ENCODE measurements at places on chromosomes 1 and 21.
A peak's percentile ranks its signal among the peaks of the same experiment; 100 is the strongest.

DNA sequence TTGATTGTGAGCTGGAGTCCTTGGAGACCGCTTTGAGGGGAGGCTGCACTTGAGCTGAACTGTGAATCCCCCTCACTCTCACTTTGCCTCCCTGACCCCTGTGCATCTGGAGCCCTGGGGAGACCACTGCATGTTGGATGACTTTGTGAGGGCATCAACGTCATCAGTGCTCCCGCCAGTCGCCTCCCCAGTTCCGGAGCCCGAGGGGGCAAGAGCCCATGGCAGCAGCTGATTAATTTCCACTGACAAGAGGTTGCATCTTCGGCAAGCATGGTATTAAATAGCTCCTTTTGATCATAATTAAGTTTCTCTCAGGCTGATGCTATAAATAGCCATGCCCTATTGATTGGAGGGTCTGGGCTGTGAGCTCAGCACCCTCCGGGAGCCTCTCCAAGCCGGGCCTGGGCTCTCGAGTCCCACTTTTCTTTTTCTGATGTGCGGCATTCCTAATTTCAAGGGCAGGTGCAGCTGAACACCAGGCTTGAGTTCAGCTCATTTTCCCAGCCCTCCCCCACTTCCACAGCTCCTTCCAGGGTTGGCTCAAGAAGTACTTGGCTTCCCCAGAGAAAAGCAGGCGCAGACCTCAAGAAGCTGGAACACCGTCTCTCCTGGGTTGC, 33.2 kb downstream of the KCND3 start:
- no peak for DNase-seq

DNA sequence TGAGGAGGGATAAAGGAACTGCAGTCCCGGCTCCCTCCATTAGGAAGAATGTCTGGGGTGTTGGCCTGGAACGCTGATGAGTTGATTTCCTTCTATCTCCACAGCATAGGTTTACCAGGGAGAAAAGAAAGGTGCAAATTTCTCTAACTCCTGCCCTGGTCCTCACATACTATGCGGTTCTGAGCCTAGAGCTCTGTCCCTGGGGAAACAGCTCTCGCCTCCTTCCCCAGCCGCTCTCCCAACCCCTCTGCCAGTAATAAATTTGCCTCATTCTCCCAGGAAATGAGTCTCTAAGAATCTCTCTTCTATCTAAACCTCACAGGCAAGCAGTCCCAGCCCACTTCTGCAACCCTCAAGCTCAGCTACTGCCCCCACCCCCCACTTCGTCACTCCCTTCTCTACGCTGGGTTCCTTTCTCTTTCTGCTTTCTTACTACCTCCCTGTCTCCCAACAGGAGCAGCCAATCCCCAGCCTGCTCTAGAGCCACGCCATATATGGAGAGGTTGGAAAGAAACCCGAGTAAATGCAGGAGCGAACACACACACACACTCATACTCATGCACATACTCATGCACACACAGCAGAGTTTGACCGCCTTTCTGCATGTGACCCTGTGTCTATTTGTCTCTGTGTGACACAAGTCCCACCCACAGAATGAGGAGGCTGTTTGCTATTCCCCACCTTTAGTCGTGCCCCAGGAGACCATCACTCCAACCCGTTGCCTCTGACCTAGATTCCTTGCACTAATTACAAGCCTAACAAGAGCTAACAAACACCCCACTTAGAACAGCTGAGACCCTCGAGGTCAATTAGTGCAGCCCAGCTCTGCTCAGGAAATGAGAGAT, 13.4 kb downstream of the PLEKHO1 start:
- DNase-seq = peak; percentile 89

DNA sequence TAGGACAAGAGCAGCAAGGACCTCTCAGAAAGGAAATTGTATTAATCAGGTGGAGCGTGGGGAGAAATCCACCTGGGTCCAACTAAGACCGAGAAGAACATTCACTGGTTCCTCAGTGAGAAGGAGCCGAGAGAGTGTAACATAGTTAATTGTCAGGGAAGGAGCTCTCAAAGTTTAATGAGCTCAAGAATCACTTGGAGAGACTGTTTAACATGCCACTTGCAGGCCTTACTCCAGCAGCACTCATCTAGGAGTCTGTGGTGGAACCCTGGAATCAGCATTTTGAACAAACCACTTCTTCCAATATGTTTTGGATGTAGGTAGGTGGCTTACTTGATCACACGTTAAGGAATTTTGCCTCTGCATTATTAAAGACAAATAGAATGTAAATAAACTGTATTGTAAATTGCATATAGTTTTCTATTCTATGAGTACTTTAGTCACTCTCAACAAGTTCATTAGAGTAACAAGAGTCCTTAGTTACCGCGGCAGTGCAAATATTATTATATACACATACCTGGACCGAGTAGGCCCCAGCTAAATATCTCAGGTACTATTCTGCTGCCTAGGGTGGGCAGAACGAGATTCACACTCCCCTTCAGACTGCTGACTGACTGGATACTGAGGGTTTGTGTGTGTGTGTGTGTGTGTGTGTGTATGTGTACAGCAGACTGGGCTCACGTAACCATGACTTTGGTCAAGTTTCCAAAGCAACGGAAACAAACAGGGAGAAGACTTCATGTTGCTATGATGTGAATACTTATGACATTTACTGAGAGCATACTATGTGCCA, 203.2 kb upstream of the USP24 start:
- no peak for DNase-seq

DNA sequence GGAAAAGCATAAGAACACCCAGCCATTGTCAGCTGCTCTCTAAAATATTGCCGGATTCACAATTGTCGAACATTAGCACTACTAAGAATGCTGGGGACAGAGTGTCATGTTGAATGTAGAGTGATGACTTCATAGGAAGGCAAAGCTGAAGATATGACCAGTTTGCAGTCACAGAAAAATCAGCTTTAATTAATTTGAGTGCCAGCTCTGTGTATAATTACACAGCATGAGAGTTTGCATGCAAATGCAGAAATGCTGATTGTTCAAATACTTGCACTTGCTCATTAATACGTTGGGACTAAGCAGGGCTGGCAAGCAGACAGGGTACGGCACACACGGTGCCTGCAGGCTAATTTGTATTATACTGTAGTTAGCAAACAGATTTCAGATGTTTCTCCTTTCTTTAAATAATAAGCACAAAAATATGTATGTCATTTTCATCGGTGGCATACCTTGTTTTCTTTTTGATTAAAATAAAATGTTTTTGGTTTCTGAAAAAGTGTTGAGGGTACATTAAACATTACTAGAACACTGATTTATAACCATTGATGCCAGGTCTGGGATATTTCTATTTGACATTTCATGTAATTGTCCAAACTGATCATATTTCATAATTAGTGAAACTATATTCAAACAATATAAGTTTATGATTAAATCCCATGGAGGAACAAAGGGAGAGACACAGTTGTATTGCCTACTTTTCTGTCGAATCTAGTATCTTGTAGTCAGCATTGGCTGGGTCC, 99.8 kb upstream of the ADGRL2 start:
- DNase-seq = no peak

DNA sequence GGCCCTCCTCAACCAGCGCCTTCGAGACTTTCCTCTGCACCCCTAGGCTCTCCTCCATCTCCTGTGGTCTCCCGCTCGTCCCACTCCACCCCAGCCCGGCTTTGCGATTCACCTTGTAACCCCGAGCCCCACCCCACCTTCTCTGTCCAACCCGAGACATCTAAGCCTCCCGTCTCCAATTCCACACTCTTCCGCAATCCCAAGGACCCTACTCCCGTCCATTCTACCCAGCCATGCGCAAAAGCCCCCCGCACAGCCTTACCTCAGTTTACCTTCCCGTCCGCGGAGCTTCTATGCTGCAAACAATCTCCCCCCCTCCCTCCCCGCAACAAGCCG, 174 bp downstream of the SH3BP5L start:
- no peak for DNase-seq

DNA sequence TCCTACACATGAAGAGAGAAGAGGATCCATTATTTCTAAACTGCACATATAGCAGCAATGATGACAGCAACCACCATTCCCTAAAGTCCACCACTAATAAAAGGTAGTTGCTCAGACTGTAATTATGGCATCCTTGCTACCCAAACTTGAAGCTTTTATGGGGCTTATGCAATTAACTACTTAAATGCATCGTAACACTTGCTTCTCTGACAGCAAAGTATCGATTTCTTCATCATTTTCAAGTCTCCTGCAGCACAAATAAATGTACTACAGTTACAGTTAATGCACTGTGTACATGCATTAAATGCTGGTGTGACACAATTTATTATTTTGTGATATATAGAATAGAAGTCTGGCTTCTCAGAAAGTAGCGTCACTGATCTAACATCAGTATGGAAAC, 241.7 kb downstream of the USH2A start:
- no peak for DNase-seq

DNA sequence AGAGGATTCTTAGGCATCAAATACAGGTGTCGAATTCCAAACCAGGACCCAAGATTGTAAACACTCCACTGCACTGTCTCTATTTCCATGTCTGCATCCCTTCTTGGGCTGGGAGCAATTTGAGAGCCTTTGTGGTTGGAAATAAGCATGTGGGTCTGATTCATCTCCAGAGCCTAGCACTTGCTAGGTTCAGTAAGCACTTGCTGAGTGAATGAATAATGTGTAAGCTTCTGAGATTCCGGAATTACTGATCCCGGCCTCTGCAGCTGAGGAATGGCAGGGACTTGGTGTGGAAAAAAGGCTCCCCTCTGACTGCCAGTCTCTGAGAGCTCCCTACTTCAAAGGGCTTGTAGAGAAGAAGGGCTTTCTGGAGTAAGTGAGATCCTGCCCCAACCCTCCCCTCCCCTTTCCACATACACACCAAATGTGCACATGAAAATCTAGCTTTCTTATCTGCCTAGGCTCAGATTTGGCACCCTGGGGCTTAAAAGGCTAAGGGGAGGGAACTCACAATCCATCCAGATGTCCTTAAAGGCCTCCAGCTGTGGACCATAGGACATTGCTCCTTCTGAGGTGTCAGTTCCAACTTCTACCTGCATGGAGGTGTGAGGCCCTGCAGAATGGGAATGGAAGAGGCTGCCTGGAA, 39.6 kb upstream of the TRABD2B start:
- no peak for DNase-seq

- DNase-seq = no peak
Observed at GRCh38 chr1:243503155-243503554, 247.3 kb downstream of the SDCCAG8 start.

- no peak for DNase-seq
Observed at GRCh38 chr1:167776616-167777268, 55.0 kb downstream of the MPZL1 start.

DNA sequence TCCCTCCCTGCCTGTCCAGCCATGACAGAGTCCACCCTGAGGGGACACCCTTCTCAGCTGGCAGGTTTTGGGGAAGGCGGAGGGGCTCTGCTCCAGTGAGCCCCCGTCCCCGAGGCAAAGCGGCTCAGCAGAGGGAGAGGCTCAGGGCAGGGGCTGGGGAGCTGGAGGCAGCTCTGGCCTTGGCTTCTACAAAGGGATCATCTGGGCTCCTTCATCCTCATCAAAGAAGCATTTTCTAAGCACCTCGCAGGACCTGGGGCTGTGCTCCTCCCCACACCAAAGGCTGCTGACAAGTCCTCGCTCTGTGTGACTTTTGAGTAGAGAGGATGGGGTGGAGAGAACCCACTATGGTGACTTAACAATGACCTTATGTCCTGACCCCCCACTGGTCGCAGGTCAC, 21.0 kb upstream of the CLSTN1 start:
- DNase-seq = no peak

DNA sequence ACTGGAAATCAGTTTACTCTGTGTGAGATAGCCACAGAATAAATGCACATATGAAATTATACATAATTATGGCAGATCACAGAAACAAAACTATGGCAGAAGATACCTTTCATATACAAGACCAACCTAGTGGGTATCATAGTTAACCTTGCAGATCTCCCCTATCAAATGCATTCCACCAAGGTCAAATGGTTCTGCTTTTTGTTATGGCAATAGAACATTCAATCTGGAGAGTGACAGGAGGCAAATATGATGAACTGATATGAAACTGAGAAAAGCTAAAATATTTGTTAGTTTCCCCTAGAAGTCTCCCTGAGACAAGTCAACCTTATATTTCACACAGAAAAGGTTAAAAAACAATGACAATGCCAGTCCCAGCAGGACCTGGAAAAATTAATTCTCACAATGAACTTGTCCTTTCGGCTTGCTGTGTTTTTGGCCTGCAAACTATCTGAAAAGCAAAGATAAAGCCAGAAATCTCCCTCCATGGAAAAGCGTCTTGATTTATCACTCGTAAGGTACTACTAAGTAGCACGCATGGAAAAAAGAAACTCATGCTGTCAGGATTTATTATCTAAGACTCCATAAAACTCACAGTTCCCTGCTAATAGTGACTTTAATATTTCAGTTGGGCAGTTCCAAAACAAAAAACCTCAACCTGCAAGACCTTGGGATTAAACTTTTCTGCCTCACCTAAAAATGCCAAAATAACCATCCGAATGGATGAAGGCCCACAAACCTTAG, 174.3 kb downstream of the TGFBR3 start:
- DNase-seq = no peak

GRCh38 chr1:100187912-100188311, 9.9 kb upstream of the LRRC39 start:
- peak; percentile 54 for DNase-seq

DNA sequence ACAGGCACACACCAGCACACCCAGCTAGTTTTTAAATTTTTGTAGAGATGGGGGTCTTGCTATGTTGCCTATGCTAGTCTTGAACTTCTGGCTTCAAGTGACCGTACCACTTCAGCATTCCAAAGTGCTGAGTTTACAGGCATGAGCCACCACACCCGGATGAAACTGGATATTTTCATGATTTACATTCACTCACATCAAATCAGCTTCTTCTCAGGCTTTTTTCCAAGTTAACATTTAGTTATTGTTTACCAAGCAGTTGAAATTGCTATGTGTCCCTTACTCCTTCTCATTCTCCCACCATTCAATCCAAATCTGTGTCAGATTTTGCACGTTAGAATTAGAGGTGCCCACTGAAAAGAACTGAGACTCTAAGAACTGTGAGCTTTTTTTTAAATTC, 18.4 kb downstream of the RIT1 start:
- no peak for DNase-seq

GRCh38 chr1:226268421-226269124, 40.4 kb downstream of the LIN9 start:
- no peak for DNase-seq

DNA sequence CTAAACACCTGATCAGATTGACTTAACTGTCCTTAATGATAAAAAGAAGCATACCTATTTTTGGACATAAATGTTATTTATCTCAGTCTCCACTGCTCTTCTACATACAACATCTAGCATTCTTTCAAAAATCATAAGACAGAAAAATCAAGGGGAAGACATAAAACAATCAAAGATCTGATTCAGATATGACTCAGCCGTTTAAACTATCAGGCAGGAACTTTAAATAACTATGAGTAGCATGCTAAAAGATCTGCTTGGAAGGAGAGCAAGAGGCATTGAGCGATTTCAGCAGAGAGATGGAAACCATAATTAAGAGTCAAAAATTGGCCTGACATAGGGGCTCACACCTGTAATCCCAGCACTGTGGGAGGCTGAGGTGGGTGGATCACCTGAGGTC, 27.2 kb upstream of the SLC22A15 start:
- no peak for DNase-seq
